ENCODE measurements at places on chromosomes 3 and 15. TPM values are rescaled to one million over a fixed set of nuclear protein-coding genes. Genes with fewer than 3 reads are reported as not detected.

The ACP3 gene
- total RNA-seq: 5.0 TPM

The ACKR2 gene
- 1.6 TPM for total RNA-seq

The REC114 gene
- not detected for total RNA-seq

The COL7A1 gene
- total RNA-seq: 420 TPM

The ACAN gene
- total RNA-seq: not detected

The CLASP2 gene
- total RNA-seq: 69.5 TPM

The ITGA11 gene
- total RNA-seq: under 0.01 TPM

The XCR1 gene
- total RNA-seq: not detected

The TLR9 gene
- 0.07 TPM for total RNA-seq

The TMC3 gene
- not detected for total RNA-seq

The WNT7A gene
- 13.7 TPM for total RNA-seq

The GAP43 gene
- total RNA-seq: not detected

The HSPBAP1 gene
- total RNA-seq: 16.4 TPM

The ATP13A5 gene
- not detected for total RNA-seq

The GPR156 gene
- 0.14 TPM for total RNA-seq

The TRPC1 gene
- total RNA-seq: 7.8 TPM

The GRM2 gene
- total RNA-seq: under 0.01 TPM

The SAMD7 gene
- total RNA-seq: not detected

The MTHFS gene
- 15.7 TPM for total RNA-seq

The SLC12A8 gene
- 16.1 TPM for total RNA-seq

The EXD1 gene
- 0.21 TPM for total RNA-seq

The EBLN2 gene
- total RNA-seq: 7.0 TPM

The PCBP4 gene
- total RNA-seq: 10.3 TPM

The RPP25 gene
- total RNA-seq: 5.8 TPM
